ENCODE measurements at places on chromosomes 2 and 18. TPM values are rescaled to one million over a fixed set of nuclear protein-coding genes. Genes with fewer than 3 reads are reported as not detected.

The GKN2 gene
- total RNA-seq, result not detected

The CYRIA gene
- 0.30 TPM for total RNA-seq

The ABHD3 gene
- total RNA-seq, result 8.8 TPM

The OTOS gene
- not detected for total RNA-seq

The UNC80 gene
- total RNA-seq, result not detected

The NEB gene
- under 0.01 TPM for total RNA-seq

The RAB17 gene
- 4.8 TPM for total RNA-seq

The SPATA3 gene
- total RNA-seq, result not detected

The CRACDL gene
- 0.80 TPM for total RNA-seq

The FOXD4L1 gene
- not detected for total RNA-seq

Data from hair follicular keratinocyte (primary cell).